ENCODE measurements at places on chromosomes 6 and 20. TPM values are rescaled to one million over a fixed set of nuclear protein-coding genes. Genes with fewer than 3 reads are reported as not detected.

GRCh38 chr6:169253337-169254238 lies at the start of gene THBS2:
THBS2 (minus strand) TSS chr6:169253846; CDS start chr6:169250784, 3,062 bp downstream.
- H3K4me1 ChIP-seq, result peaks cover 25% of the 10 kb centered on the region
- DNase-seq, result peak; percentile 65
- H3K36me3 ChIP-seq, result no peaks in the 10 kb centered on the region
- no peak within 1 kb of the TSS for H3K27ac ChIP-seq

- H3K4me1 ChIP-seq, result peaks cover 16% of the 10 kb centered on the region
- no peak overlapping the region for H3K27ac ChIP-seq
- DNase-seq, result no peak
- no peaks in the 10 kb centered on the region for H3K36me3 ChIP-seq
- H3K4me3 ChIP-seq, result no peak overlapping the region
- H3K27me3 ChIP-seq, result no peaks in the 10 kb centered on the region
These were observed 10.9 kb upstream of the SPDEF start for GRCh38 chr6:34566830-34567546.

- peaks cover 7% of the 10 kb centered on the region for H3K36me3 ChIP-seq
- peaks cover 8% of the 10 kb centered on the region for H3K4me1 ChIP-seq
- peak overlapping the region; percentile 95 for H3K4me3 ChIP-seq
- H3K27me3 ChIP-seq, result no peaks in the 10 kb centered on the region
- no peak for DNase-seq
- no peak overlapping the region for H3K27ac ChIP-seq
These were observed 1.2 kb upstream of the UFL1 start for GRCh38 chr6:96520171-96521115.

DNA sequence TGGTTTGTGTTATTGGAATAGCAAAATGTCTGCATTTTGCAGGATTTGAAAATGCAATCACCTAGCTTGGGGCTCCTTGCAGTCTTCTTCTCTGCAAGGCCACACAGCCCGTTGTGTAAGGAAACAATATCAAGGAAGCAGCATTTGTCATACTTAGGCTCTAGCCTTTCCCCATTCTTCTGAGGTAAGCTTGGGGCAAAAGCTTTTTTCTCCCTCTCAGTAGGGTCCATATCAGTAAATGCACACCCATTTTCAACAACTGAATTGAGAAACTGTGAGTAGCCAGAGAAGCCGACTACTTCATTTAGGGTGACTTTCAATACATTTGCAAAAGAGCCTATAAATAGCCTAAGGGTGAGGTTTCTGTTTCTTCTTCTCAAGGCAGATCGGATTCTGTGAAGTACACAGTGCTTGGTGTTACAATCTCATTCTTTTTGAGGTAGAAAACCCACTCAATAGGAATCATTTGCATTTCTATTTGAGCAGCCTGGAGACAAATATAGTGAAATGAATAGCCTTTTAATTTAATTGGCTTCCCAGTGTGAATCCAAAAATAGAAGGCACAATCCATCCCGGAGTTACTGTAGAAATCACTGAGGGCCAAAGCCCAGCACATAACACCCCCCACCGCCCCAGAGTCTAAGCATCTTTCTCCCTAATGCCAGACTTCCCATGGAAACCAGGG lies 61.8 kb downstream of the BTBD3 start:
- no peak overlapping the region for H3K4me3 ChIP-seq
- H3K4me1 ChIP-seq, result peaks cover 18% of the 10 kb centered on the region
- H3K27me3 ChIP-seq, result no peaks in the 10 kb centered on the region
- H3K27ac ChIP-seq, result peak overlapping the region; percentile 38
- no peak for DNase-seq

DNA sequence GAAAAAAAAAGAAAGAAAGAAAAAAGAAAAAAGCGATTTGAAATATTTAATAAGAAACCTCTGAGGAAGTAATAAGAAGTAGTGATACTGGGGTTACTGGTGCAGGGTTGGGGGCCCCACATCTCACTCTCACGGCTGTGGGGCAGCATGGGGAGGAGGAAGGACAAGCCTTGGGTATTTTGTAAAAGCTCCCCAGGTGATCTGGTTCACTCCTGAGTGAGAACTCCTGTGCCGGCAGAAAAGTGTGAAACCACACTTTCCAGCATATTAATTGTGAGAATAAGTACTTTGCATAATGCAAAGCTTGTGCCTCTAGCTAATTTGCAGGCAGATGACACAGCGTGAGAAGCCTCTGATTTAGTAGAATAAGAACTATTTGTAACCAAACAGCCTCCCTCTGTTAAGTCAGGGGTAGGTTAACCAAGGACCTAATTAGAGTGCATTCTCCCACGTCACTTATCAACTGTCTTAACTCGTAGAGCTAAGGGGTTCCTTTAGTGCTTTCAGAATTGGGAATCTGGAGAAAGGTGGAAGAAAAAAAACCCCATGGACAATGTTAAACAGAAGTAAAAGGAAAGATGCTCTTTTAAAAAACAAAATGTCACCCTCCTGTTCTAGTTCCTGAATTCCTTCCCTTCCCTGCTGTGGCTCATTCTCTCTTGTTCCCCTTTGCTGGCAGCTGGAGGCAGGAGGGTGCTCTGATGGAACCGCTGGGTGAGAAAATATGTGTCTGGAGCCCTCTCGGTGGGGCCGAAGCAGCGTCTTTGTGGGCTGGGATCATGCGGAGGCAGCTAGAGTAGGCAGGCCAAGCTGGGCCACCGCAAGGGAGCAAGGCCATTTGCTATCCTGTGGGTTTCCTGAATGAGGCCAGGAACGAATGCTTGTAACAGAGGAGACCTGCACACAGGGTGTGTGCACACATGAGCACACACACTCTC lies 108.7 kb downstream of the FYN start:
- peaks cover 40% of the 10 kb centered on the region for H3K4me1 ChIP-seq
- H3K36me3 ChIP-seq, result no peaks in the 10 kb centered on the region
- no peak overlapping the region for H3K4me3 ChIP-seq
- H3K27me3 ChIP-seq, result no peaks in the 10 kb centered on the region
- H3K27ac ChIP-seq, result peak overlapping the region; percentile 68
- DNase-seq, result peak; percentile 56

GRCh38 chr6:52551483-52552277 lies 25.2 kb downstream of the TRAM2 start:
- peaks cover 35% of the 10 kb centered on the region for H3K4me1 ChIP-seq
- H3K4me3 ChIP-seq, result peak overlapping the region; percentile 38
- H3K36me3 ChIP-seq, result no peaks in the 10 kb centered on the region
- peak; percentile 71 for DNase-seq
- no peaks in the 10 kb centered on the region for H3K27me3 ChIP-seq

- H3K27ac ChIP-seq, result no peak overlapping the region
- no peaks in the 10 kb centered on the region for H3K27me3 ChIP-seq
- H3K36me3 ChIP-seq, result no peaks in the 10 kb centered on the region
- DNase-seq, result no peak
- no peak overlapping the region for H3K4me3 ChIP-seq
- no peaks in the 10 kb centered on the region for H3K4me1 ChIP-seq
These were observed 253.0 kb upstream of the SOX4 start for GRCh38 chr6:21340573-21340972.

- H3K4me1 ChIP-seq, result no peaks in the 10 kb centered on the region
- H3K27ac ChIP-seq, result no peak overlapping the region
- DNase-seq, result no peak
- H3K36me3 ChIP-seq, result no peaks in the 10 kb centered on the region
These were observed 38.0 kb downstream of the TGM2 start for GRCh38 chr20:38126932-38127621.

The JPH2 gene
- not detected for total RNA-seq

The SLPI gene
- not detected for total RNA-seq

The NKX2-4 gene
- total RNA-seq, result not detected

The TDRD6 gene
- 0.15 TPM for total RNA-seq
